Stimulated activated CD4-positive, alpha-beta T cell treated with anti-CD3 and anti-CD28 coated beads, TNF-alpha, amount 100 ng/mL, for 4 hours (primary cell): ENCODE measurements at places on chromosomes 11 and 22.

GRCh38 chr22:40462195-40462984, 92.0 kb downstream of the SGSM3 start:
- no peak for DNase-seq

DNA sequence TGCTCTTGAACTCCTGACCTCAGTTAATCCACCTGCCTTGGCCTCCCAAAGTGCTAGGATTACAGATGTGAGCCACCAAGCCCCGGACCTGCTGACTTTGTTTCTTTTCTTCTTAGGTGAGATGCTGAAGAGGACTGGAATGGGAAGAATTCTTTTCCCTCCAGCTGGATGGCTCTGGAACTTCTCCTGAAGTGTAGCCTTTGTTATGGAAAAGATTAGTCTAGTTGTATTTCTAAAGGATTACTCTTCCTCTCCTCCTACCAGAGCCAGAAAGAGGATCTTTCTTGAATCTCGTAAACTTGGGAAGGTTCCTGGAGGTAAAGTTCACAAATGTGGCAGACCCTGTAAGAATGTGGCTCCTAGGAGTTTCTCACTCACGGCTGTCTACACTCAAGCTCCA, 95.4 kb upstream of the LARGE1 start:
- DNase-seq = no peak

DNA sequence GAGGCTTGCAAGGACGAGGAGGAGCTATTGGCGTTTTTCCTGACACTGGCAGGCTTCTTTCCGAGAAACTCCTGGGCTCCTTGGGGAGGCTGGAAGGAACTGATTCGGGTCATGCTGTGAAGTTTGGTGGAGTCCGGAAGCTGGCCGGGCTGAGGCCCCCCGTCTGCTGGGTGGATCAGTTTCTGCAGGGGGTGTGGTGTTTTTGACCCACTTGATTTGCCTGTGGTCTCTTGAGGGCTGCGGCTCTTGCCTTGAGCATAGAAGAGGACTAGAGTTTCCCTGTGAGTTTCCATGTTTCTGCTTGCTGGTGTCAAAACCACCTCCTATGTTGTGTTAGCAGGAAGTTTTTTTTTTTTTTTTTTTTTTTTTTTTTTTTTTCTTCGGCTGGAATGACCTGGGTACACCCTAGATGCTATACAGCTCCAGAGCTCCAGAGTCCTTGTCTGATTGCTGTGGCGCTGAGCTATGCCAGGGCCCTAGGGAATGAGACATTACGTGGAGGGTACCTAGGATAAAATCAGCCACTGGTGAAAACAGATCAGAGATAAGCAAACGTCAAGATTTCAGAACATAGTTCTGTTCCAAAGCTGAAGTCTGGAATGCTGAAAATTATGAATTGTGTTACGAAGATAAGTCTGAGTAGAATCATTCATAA, 728 bp downstream of the TBC1D22A start:
- no peak for DNase-seq

DNA sequence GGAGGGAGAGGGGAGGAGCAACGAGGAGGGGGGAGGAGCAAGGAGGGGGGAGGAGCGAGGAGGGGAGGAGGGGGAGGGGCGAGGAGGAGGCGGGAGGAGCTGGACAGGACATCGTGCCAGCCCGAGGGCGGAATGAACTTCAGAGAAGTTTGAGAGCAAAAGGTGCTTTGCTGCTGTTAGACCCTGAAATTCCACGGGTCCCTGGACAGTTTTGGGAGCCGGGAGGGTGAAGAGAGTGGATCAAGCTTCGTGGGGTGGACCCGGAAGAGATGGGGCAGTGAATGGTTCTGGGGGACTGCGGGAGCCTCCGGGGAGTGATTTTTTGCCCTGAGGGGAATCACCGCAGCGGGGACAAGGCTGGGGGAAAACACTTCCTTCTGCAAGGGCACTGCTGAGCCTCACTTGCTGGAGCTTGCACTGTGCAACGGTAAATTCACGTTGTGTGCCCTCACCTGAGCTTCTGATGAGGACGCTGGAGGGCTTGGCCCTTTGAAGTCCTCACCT, 10.7 kb upstream of the NLRP6 start:
- no peak for DNase-seq
